ENCODE measurements at places on chromosomes 7 and 10. TPM values are rescaled to one million over a fixed set of nuclear protein-coding genes. Genes with fewer than 3 reads are reported as not detected.
A peak's percentile ranks its signal among the peaks of the same experiment; 100 is the strongest.

TET1 gene
- total RNA-seq: 2.0 TPM

DNA sequence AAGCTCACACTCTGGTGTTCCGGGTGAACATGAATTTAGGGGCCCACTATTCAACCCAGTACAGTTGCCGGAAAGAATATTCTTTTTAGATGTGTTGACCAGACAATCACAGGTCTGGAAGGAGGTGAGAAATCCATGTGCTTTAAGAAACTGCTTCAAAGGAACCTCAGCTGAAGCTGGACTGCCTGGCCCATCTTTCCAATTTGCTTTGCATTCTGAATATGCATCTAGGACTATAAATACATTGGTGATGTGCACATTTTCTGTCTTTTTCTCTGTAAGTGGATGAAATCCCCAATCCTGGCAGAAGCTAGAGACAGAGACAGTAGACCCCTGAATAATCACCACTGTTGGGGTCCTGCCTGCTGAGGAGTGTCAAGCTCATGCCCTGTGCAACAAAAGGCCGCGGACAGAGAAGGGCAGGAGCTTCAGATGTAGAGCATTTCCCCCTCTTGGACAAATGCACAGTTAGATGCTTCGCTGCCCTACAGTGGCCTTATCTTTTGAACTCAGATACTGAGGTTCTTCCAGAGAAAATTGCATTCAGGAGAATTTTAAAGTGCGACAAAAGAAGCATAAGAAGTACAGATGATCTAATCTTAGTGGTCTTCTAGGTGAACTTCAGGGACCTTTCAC, 368.3 kb downstream of the SFMBT2 start:
- DNase-seq: no peak

GRCh38 chr7:2081526-2082135, 151.1 kb downstream of the MAD1L1 start:
- DNase-seq: no peak

GRCh38 chr7:132053871-132054270, 497.4 kb upstream of the PODXL start:
- DNase-seq: peak; percentile 23

PPP1R17 gene
- not detected for total RNA-seq

SEMA4G gene
- 0.89 TPM for total RNA-seq

LZTS2 gene
- 26.2 TPM for total RNA-seq

IGFBP3 gene
- 2,130 TPM for total RNA-seq

PRSS37 gene
- not detected for total RNA-seq

STRA8 gene
- total RNA-seq: not detected

DNA sequence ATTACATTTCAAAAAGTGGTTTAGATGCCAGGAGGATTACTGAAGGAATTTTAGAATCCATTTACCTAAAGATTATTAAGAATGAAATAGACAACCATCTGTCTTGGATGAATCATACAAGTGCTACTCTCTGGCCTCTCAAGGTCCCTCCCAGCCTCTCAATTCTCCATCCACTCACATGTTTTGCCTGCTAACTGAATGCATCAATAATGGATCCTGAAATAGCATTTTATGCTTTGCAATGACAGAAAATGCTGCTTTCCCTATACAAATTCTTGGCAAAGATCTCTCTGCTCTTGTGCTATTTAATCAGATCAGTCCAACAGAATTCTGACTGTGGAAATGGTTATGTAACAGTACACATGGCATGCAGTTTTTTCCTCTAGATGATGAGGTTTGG, 68.1 kb downstream of the HBP1 start:
- no peak for DNase-seq

UNCX gene
- not detected for total RNA-seq

MICU1 gene
- 54.5 TPM for total RNA-seq

ZNF277 gene
- total RNA-seq: 33.9 TPM

CCDC3 gene
- 2.4 TPM for total RNA-seq

Measured in H4 (cell line).